ENCODE measurements at places on chromosomes 11 and 22.

GRCh38 chr22:37508431-37508992 is 10.7 kb downstream of the CARD10 start:
- DNase-seq = no peak

GRCh38 chr11:5345831-5346230 is 2.5 kb upstream of the OR51B5 start:
- no peak for DNase-seq

- no peak for DNase-seq
Observed at GRCh38 chr11:5367448-5368074, 16.1 kb upstream of the OR51M1 start.

- DNase-seq = no peak
Observed at GRCh38 chr11:19652623-19653375, 59.8 kb upstream of the NAV2 start.

- no peak for DNase-seq
Observed at GRCh38 chr22:19396934-19397733, 34.4 kb downstream of the HIRA start.

- DNase-seq = no peak
Observed at GRCh38 chr22:48957987-48958321, 869.7 kb downstream of the BRD1 start.

DNA sequence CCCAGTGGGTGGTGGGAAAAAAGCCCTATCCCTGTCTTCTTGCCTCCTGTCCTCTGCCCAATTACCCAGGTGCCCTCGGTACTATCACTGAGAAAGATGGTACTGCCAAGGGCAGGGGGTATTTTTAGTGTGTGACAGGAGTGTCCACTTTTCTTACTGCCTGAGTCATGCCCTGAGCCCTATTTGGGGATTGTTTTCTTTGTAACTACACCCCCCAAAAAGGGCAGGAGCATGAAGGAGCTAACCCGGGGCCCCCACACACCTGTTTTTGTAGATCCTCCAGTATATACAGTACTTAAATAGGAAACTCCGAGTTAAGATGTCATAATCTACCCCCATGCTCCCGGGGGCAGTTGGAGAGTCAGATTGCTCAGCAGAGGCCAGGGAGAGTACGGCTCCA is 3.8 kb downstream of the SMTNL1 start:
- no peak for DNase-seq

GRCh38 chr22:29821291-29822016 is 16.6 kb downstream of the ASCC2 start:
- no peak for DNase-seq
